GM03348 (cell line): ENCODE measurements at places on chromosomes 16 and 17.
A peak's percentile ranks its signal among the peaks of the same experiment; 100 is the strongest.

- peak; percentile 44 for DNase-seq
Observed at GRCh38 chr17:35046740-35047283, 16.7 kb downstream of the RFFL start.

GRCh38 chr16:76409706-76410105, 132.5 kb downstream of the CNTNAP4 start:
- DNase-seq, result no peak

- no peak for DNase-seq
Observed at GRCh38 chr17:57341611-57342540, 85.6 kb downstream of the MSI2 start.

DNA sequence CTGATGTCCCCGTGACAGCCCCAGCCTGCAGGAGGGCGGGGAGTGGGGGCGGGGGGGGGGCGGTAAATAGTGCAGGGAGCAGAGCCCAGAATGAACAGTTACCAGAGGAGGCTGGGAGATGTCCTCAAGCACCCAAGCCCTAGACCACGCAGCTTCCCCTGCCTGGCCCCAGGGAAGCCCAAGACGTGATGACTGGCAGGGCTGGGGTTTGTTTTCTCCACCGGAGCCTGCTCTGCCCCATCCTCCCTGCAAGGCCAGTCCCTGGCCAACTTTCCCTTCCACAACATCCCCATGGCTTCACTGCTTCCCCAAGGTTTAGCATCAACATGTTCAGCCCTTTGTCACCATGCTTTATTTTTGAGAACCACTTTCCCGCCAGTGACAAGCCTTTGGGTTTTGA, 1.4 kb upstream of the BEAN1 start:
- DNase-seq, result no peak

DNA sequence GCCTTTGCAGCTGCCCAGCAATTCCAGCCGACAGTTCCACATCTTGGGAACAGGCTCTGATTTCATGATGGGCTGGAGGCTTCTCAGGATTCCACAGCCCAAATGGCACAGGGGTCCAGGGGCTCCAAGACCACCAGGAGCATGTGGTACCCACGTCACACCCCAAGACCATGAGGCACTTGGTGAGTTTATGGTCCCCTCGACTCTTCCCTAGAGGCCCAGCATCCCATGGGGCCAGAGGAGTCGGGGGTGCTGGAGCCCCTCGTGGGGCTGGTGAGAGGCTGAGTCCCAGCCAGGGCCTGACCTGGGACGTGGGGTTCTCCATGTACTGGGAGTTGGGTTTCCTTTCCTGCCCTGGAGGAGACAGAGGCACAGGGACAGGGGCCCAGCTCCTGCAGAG, 10.1 kb upstream of the KRTAP17-1 start:
- no peak for DNase-seq

DNA sequence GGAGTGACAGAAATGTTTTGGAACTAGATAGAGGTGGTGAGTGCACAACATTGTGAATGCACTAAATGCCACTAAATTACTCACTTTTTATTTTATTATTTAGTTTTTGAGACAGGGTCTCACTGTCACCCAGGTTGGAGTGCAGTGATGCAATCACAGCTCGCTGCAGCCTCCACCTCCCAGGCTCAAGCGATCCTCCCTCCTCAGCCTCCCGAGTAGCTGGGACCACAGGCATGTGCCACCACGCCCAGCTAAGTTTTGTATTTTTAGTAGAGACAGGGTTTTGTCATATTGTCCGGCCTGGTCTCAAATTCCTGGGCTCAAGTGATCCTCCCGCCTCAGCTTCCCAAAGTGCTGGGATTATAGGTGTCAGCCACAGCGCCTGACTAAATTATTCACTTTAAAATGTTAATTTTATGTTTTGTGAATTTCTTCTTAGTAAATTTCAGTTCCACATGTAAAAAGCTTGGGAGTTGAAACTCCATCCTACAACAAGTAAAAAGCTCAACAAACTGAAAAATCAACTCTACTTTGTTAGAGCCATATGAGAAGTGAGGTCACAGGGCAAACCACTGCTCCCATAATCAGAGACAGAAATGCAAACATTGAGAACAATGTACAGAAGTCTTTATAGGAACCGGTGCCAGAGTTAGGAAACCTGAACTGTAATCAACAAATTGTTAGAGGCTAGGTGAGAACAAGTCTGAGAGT, 13.8 kb upstream of the SLC5A10 start:
- DNase-seq, result no peak

DNA sequence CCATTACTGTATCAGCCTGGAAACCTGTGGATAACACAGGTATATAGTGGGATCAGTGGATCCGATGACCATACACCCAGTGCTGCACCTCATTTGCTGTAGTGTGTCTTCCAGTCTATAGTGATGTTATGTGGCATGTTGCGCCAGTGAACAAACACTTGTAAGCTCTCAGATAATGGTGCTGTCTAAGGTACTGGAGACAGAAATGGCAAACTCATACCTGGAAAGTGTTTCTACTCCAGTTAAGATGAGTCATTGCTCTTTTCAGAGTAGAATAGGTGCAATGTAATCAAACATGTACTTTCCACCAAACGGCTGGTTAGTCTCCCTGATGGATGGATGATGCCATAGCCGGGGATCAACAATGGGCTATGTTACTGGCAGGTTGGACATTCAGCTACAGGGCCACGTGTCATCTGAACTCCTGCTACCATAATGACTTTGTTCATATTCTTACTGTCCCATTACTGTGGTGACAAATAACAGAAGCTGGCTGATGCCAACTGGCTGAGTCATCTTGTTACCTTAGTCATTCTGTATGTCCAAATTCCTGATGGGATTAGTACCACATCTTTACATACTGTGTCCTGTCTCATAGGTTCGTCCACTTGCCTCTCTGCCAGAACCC, 6.3 kb downstream of the CCL11 start:
- no peak for DNase-seq

DNA sequence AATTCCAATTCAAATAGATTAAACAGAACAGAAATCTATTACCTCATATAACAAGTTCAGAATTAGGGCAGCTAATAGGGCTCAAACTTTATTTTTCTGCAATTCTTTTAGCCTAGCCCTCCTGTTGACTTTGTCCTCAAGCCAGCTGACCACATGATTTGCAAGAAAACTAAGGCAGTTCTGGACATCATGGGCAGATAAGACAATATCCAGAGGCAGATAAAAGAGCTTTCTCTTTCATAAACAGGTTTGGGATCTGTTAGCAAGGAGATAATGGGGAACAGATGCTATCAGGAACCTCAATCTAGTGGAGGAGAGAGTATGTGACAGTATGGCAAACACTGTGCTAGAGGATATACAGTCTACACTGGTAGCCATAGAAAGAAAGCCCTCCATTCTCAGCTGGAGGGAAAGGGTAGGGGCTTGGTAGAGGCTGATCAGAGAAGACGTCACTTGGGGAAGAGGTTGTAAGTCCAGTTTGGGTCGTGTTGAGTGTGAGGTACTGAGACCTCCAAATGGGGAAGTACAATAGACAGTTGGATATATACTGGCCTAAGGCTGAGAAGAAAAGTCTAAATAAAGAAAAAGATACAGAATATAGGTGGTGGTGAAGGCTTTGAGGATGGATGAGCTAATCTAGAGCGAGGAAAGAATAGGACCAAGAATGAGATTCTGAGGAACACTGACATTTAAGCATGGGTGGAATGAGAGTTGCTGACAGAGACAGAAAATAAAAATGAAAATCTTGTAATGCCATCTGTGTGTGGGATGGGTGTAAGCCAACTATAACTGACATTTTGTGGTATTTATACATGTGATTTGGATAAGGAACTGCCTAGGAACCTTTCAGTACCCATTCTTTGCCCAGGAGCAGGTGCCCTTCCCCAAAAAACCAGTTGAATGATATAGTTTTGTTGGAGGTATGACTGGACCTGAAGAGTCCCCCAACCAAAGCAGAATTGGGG, 67.4 kb downstream of the CYB561 start:
- no peak for DNase-seq

GRCh38 chr16:3023415-3023668, 400 bp downstream of the HCFC1R1 start:
- peak; percentile 78 for DNase-seq

DNA sequence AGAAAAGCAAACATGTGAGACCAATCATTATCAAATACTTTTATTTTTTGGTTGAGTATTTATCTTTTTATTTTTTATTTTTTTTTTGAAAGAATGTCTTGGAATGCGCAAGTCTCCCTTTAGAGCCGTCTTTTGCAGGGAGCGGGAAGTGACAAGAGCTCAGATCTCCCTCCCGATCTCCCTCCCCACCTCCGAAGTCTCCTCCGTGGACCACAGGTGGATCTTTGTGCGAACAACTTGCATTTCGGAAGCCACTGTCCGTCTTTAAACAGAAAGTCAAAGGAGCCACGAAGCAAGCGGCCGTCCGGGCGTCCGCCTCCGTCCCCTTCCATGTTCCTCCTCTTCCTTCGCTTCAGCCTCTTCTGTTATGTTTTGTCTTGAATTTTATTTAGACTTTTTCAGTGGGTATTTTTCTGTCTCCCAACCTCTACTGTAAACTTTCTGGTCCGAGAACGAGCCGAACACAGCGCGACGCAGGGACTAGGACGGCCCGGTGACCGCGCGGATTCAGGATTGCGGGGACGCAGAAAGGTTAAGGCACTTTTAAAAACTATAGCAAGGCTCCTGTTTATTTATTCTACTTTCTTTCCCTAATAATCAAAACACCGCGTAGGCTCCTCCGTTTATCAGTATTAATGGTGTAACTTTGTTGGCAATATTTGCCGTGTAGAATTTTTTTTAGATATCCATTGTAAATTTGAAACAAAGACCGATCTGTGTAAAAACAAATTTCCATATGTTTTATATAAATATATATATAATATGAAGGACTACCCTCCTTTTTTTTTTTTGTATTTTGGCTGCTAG, 3.3 kb downstream of the FOXF1 start:
- DNase-seq, result no peak

DNA sequence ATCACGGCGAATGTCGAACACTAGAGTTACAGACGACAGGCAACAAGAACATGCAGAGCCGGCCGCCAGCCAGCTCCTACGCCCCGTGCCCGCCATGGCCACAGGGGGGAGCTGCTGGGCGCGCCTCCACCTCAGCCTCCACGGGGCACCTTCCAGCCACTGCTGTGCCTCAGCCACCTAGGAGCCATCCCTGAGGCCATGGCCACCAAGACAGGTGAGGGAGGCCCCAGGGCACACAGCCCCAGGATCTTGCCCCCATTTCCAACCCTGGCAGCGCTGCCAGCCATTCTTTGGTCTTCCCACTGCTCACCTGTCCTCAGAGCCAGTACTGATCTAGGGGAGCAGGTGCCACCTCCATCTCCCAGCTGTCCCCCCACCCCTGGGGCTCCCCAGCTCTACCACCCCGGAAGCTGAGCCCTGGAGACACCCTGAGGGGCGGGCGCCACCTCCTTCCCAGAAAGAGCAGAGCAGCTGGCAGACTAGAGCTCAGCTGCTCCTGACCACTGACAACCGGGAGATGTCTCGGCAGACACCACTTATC, 11.8 kb downstream of the GNPTG start:
- DNase-seq, result peak; percentile 79

DNA sequence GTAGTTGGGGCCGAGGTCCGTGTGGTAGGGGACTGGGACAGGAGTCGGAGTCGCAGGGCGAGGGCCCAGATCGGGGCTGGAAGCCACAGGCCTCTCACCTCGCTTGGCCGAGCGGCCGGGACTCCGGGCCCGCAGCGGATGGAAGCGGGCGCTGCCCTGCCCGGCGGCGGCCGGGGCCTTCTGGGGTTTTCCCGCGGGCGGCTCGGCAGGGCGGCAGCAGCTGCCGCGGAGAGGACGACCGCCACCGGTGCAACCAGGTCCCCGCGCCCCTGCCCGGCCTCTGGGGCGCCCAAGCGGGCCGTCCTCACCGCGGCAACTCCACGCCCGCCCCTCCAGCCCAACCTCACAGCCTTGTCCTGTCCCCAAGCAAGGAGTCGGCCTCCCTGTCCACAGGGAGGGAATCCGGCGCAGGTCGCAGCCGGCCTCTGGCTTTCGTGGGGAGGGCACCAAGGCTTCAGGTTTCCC, 15.6 kb upstream of the UTP6 start:
- peak; percentile 31 for DNase-seq

- no peak for DNase-seq
Observed at GRCh38 chr16:27894386-27894785, 169.1 kb downstream of the GSG1L start.

- peak; percentile 68 for DNase-seq
Observed at GRCh38 chr17:17067257-17067656, 25.0 kb downstream of the MPRIP start.

DNA sequence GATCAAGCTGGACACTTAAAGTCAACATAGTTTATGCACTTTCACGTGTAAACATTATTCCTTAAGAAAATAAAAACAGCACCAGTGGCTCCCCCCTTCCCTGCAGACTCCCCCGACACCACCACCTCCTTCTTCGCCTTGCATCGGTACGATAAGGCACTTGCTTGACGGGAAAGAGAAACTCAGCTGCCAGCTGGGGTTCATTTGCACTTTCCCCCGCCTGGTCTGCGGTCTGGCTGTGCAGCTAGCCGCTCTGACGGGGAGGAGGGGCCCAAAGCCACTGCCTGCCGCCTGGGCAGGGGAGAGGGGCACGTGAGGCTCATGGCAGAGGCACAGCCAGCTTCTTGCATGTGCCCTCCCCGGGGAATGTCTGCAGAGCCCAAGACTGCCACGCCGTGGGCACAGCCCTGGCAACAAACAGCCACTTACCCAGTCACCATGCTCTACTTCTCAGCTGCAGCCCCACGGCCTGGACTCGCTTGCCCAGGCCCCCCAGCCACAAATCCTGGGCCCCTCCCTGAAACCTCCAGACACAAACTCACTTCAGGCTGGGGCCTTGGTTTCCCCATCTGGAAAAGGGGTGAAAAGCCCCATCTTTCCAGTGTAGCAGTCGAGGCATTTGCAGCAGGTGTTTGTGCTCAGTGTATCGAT, 16.5 kb upstream of the PRM1 start:
- DNase-seq, result peak; percentile 87

DNA sequence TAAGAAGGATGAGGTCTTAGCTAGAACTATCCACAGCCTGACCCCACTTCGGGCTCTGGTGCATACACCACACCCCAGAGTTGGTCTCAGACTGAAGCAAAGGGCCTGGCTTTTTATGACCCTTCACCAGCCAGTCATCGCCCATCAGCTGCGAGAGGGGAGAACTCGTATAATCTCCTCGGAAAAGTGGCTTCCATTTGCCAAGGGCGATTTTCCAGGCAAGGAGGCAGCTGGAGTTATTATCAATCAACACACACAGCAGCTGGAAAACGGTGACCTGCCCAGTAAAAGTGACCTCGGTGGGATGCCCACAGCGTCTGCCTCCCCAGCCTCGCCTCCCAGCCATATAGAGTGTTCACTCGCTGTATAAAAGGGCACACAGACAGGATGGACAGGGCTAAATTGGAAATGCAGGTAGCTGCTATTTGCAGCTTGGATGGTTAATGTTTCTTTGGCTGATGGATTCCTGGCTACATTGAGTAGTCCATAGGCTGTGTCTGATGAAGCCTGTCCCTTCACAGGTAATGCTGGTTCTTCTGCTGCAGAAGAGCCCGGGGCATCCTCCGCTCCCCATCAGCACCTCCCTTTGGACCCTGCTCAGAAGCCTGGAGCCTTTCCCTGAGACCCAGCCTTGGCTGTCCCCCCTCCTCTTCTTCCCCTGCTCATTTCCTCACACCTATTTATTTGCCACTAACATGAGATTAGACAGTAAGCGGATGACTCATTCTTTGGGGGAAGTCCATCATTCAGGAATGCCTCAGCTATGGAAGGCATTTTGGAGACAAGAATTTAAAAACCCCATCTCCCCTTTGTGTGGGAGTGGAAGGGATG, 45.7 kb downstream of the TMEM186 start:
- DNase-seq, result peak; percentile 82

- no peak for DNase-seq
Observed at GRCh38 chr17:37194208-37194607, 181.6 kb upstream of the C17orf78 start.
